Activated CD8-positive, alpha-beta memory T cell treated with anti-CD3 and anti-CD28 coated beads for 1 hour (primary cell): ENCODE measurements at places on chromosomes 12 and 14.

- DNase-seq: no peak
Observed at GRCh38 chr14:88565427-88565826, 2.6 kb downstream of the ZC3H14 start.

- no peak for DNase-seq
Observed at GRCh38 chr12:131471946-131472732, 238.8 kb upstream of the SFSWAP start.

DNA sequence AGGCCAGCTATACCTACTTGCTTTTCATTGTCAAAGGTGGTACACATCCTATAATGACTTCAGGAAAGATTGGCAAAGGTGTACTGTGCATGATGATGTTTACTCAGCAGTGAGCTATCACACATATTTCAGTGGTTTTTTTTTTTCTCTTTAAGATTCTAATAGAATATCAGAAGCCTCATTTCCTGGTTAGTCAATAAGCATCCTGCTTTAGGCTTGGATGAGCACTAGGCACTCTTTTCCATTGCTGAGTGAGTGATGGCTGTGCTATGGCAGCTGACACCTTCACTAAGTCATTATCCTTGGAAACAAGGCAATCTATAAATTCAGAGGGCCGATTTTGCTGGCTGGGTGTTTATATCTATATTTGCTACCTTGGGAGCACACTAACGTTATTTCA, 161.1 kb upstream of the RASSF8 start:
- DNase-seq: no peak

DNA sequence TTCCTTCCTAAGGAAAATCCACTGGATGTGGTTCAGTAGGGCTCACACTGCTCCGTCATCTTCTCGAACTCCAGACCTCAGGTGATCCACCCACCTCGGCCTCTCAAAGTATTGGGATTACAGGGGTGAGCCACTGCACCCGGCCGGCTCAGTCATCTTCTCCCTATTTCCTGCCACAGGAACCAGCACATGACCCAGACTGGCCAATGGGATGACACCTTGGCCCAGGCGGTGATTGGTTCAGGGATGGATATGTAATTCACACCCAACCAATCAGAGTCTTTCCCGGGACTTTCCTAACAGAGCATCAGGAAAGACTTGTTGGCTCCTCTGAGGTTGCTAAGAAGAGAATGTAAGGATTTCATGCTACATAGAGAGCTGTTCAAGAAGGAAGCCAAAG, 19.2 kb upstream of the C12orf76 start:
- no peak for DNase-seq

GRCh38 chr14:71721791-71722190, 210.4 kb upstream of the RGS6 start:
- DNase-seq: no peak

DNA sequence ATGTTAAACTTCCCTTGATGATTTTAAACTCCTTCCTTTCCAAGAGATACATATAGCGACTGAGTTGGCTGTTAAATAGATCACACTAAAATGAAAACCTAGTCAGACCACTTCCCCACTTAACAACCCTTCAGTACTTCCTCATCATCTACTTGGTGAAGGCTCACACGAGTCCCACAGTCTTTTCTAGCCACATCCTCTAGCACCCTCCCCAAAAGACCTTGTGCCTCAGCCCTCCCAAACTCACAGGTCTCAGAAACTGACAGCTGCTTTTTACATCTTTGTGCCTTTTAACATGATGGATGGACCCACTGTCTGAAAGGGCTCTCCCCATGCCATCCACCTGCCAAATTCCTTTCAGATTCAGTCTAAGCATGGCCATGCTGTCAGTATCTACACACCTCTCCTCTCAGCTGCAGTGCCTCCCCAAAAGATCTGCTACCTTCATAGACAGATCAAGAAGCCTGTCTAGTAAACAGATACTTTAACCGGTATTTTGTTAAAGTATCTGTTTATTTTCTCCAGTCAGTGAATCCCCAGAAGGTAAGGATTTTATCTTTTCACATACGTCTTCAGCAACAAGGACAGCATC, 65.1 kb upstream of the GPHB5 start:
- no peak for DNase-seq

- no peak for DNase-seq
Observed at GRCh38 chr12:121786440-121786825, 7.1 kb downstream of the RHOF start.

GRCh38 chr12:88182416-88182815, 40.3 kb downstream of the TMTC3 start:
- no peak for DNase-seq

DNA sequence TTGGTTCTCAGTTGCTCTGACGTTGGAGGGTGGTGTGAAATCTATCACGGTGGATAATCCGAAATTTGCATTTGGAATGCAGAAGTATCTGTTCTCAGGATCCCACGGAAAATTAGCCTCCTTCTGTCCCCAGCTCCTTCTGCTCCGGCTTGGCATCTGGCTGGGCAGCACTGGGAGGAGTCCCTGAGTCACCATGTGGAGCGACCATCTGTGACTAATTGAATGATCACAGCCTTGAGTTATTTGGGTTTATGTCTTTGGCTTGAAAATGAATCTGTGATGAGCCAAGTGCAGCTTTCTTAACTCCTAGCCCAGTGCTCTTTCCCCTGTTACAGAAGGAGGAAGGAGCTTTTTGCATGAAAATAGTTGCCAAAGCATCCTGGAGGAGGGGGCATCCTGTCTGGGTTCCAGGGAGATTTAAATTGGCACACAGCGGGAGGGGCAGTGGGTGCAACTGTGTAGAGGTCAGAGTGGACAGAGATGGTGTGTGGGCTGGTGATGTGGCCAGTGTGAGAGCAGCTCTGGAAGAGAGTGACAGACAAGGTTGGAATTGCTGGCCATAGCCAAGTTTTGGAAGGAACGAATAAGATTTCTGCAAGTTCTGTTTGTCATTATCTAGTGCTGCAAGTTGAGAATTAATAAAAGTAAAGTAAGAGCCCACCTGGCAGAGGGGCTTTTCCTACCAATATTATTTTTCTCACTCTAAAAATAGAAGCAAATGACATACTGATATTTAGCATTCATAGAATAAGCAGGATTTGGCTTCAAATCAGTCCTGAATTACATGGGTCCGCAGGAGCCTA, 74.4 kb downstream of the SLC24A4 start:
- DNase-seq: no peak

DNA sequence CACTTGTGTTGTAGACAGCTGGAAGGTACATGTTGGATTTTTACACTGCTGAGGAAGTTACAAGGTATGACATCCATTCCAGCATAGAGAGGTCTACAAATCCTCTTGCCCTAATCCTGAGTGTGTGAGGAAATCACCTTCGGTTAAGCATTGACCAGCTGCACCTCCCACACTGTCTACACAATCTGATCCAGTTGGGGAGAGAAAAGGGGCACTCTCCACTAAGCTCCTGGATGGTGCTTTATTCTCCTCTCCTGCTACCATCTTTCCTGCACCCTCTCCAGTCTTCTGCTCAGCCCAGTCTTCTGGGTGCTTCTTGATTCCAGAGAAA, at the start of gene OR6J1:
OR6J1 (minus strand) TSS at position 48 of the 331 bp plus-strand sequence. CDS start 9,541 bp downstream, outside the sequence.
- DNase-seq: no peak

GRCh38 chr14:60647837-60648248, 1.4 kb downstream of the SIX1 start:
- no peak for DNase-seq

- DNase-seq: no peak
Observed at GRCh38 chr14:23877538-23878180, 75.9 kb upstream of the DHRS4 start.

- DNase-seq: no peak
Observed at GRCh38 chr14:88312257-88312656, 10.8 kb downstream of the KCNK10 start.

GRCh38 chr12:121787063-121788025, 6.1 kb downstream of the RHOF start:
- no peak for DNase-seq

DNA sequence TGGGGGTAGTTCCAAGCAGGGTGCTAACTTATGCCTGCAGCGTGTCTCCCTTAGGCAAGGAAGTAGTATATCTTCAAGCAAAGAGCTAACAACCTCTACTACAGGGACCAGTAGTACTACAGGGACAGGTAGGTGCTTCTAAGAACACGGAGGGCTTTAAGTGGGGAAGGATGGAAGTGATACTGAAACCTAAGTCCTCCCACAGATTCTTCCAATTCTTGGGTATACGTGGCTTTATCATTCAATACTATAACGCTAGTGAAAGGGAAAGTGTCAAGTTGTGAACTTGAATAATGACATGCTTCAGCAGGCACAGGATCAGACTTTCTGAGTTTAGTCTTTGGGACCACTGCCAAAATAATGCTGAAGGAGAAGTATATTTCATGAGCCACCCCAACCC, 241.7 kb downstream of the CEP128 start:
- no peak for DNase-seq

DNA sequence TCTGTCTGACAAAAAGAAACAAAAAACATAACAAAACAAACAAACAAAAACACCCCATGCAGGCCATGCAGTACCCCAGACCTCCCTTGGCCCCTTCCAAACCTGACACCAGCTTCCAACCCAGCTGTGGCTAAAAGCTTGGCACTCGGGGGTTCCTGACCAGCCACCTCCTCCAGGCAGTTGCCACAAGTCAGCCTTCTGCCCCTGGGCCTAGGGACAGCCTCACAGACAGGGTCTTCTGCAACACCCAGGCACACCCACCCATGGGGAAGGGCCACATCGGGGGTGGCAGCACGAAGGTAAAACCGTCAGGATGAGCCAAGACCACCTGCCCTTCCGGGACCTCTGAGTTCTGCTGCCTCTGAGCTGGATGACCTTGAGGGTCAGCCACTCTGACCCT, 10.7 kb upstream of the TMEM119 start:
- no peak for DNase-seq

DNA sequence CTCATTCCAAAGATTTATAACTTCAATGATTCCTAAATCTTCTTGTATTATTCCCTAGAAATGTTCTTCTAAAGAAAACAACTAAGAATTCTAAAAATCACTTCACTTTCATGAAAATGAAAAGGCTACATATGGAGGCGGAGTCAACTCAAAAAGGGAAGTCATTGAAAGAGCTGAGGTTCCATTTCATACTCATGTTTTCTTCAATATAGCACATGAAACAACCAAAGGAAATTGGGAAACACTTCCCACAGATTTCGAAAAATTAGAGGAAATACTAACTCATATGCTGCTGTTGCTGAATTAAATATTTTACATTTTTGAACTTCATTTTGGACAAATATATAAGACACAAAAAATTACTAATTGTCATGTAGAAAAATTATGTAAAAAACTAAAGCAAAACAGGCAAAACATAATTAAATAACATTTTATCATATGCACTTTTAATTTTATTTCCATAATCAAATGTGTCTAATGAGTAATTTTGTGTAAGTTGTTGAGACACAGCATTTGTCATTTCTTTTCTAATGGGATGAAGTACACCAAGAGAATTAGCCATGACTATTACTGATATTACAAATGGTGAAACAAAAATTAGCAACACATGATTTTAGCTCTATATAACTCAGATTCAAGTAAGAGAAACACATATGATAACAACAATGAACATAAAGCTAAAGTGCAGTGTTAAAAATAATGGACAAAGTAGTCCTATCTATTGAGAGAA, at the start of gene CD163:
CD163 (minus strand) TSS at position 92 of the 730 bp plus-strand sequence; CDS start at position 5, 87 bp downstream.
- no peak for DNase-seq

- DNase-seq: no peak
Observed at GRCh38 chr14:74583689-74584434, 28.2 kb downstream of the LTBP2 start.

DNA sequence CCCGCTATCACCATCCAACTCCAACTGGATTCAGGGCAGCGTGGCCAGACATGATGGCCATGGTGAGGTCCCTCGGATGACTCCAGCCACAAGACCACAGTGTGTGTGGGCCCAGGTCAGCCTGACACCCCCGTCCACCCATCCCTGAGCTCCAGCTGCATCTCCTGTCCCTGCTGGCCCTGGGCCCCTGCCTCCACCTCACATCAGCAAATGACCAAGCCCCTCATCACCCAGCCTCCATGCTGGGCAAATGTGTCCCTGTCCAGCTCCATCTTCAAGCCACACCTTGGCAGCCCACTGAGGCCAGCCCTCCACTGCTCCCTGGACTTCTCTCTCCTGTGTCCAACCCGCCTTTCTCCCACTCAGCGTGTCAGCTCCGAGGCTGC, 3.2 kb downstream of the GPR132 start:
- DNase-seq: no peak

GRCh38 chr12:38137716-38138115, 178.9 kb upstream of the ALG10B start:
- no peak for DNase-seq
